ENCODE measurements at places on chromosomes 7 and 10. TPM values are rescaled to one million over a fixed set of nuclear protein-coding genes. Genes with fewer than 3 reads are reported as not detected.
A peak's percentile ranks its signal among the peaks of the same experiment; 100 is the strongest.

- no peaks in the 10 kb centered on the region for H3K4me1 ChIP-seq
- no peaks in the 10 kb centered on the region for H3K36me3 ChIP-seq
- no peaks in the 10 kb centered on the region for H3K27me3 ChIP-seq
- DNase-seq = no peak
- H3K27ac ChIP-seq = no peak overlapping the region
Observed at GRCh38 chr7:121187222-121187621, 141.6 kb upstream of the WNT16 start.

GRCh38 chr7:130021105-130021834 is 29.9 kb downstream of the ZC3HC1 start:
- H3K36me3 ChIP-seq = peaks cover 40% of the 10 kb centered on the region
- H3K4me3 ChIP-seq = no peak overlapping the region
- H3K27ac ChIP-seq = no peak overlapping the region
- no peaks in the 10 kb centered on the region for H3K27me3 ChIP-seq
- H3K4me1 ChIP-seq = peaks cover 9% of the 10 kb centered on the region
- no peak for DNase-seq

DNA sequence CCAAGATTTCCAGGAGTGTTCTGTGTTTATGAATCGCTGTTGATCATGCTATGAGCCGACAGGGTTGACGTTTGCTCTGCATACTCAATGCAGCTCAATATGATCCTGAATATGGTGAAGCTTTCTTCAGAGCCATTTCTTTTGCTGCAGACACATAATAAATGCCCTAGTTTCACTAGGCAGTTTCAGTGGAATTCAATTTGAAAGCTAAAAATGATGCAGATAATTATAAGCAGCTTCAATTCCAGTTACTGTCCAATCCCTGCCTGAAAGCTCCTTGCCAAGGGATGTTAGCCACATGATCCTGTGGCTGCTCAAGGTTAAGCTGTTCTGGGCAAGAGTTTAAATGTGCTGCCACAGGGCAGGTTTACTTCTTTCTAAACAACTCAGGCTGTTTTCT is 805.6 kb downstream of the NRG3 start:
- no peaks in the 10 kb centered on the region for H3K36me3 ChIP-seq
- H3K27ac ChIP-seq = no peak overlapping the region
- no peaks in the 10 kb centered on the region for H3K4me1 ChIP-seq
- H3K4me3 ChIP-seq = no peak overlapping the region
- DNase-seq = no peak
- no peaks in the 10 kb centered on the region for H3K27me3 ChIP-seq

- no peak overlapping the region for H3K27ac ChIP-seq
- H3K4me1 ChIP-seq = peaks cover 12% of the 10 kb centered on the region
- H3K27me3 ChIP-seq = peaks cover 5% of the 10 kb centered on the region
- no peak for DNase-seq
- H3K4me3 ChIP-seq = peak overlapping the region; percentile 68
Observed at GRCh38 chr10:5666841-5667630, 641 bp upstream of the ASB13 start.

- H3K36me3 ChIP-seq = no peaks in the 10 kb centered on the region
- peak; percentile 83 for DNase-seq
- H3K27ac ChIP-seq = no peak overlapping the region
- no peaks in the 10 kb centered on the region for H3K27me3 ChIP-seq
- H3K4me3 ChIP-seq = no peak overlapping the region
Observed at GRCh38 chr7:117008886-117009531, 55.7 kb downstream of the ST7 start.

Gene ALOX5
- total RNA-seq = 1.8 TPM

Gene PALD1
- total RNA-seq = 2.0 TPM

Gene TMEM139
- not detected for total RNA-seq

Gene IDI2
- not detected for total RNA-seq

Gene MMD2
- not detected for total RNA-seq

Measured in astrocyte (in vitro differentiated cells and primary cell).